ENCODE measurements at places on chromosomes 3 and 15. TPM values are rescaled to one million over a fixed set of nuclear protein-coding genes. Genes with fewer than 3 reads are reported as not detected.

THPO gene
- not detected for total RNA-seq

LRRC31 gene
- not detected for total RNA-seq

CCR3 gene
- not detected for total RNA-seq

RARRES1 gene
- total RNA-seq, result 1.3 TPM

CASR gene
- total RNA-seq, result under 0.01 TPM

ARGFX gene
- total RNA-seq, result not detected
